ENCODE measurements at places on chromosomes 11 and 22.

- no peak for DNase-seq
These were observed 38.0 kb downstream of the MPPED1 start for GRCh38 chr22:43449831-43450225.

DNA sequence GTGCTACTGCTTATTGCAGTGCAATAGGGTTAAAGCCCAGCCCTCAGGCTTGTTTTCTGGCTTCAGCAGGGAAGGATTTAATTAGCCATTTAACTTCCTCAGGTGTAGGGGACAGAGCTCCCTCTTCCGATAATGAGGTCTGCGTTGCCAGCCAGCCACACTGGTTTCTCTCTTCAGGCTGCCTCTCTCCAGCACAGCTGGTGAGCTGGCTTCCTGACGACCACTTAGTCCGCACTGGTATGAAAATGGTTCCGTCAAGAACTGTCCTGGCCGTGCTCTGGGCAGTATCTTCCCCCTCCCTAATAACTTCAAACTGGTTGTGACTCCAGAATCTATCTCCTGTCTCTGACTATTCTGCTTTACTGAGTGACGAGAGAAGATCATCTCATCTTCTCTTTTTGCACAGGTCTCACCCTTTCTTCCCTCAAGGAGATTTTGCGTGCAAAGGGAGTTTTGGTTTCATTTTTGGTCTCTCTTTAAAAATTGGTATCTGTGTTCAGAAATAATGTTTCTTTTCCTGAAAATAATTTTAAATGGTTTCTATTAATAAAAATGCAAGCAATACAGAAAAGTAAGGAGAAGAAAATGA lies 49.2 kb downstream of the CNTN5 start:
- DNase-seq: no peak

GRCh38 chr22:27713461-27713860 lies 88.1 kb downstream of the MN1 start:
- DNase-seq: no peak

DNA sequence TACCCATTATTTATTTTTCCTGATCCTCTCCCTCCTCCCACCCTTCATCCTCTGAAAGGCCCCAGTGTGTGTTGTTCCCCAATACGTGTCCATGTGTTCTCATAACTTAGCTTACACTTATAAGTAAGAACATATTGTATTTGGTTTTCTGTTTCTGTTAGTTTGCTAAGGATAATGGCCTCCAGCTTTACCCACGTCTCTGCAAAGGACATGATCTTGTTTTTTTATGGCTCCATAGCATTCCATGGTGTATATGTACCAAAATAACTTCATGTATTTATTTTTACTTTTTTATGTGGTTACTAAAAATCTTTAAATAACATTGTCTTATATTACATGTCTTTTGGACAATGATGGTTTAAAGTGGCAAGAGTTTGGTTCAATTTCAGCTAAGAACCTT lies 15.2 kb downstream of the PDGFD start:
- no peak for DNase-seq

DNA sequence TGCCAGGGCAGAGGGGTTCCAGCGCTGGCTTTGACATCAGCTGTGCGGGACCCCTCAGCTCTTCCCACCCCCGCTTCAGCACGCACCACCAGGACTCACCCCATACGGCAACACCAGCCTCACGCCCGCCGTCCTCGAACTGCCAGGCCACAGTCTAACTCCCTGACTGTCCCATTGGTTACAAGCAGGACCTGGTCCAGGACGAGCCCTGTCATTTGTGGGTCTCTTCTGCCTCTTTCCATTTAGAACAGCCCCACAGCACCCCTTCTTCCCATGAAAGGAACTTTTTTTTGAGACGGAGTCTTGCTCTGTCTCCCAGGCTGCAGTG lies 81.7 kb downstream of the PHF21B start:
- no peak for DNase-seq

DNA sequence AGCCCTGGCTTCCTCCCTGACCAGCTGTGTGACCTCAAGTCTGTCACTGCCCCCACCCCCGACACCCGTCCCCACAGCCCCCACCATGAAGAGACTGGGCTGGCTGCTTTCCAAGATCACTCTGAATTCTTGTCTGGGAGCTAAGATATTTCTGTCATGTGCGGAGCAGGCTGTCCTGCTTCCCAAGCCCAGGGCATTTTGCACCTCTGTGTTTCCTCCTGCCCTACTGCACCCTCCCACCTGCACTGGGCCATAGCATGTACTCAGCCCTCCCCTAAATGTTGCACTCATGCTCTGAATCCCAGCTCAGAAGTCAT lies 30.3 kb upstream of the MYEOV start:
- DNase-seq: no peak
